ENCODE measurements at places on chromosomes 7 and 10.
A peak's percentile ranks its signal among the peaks of the same experiment; 100 is the strongest.

DNA sequence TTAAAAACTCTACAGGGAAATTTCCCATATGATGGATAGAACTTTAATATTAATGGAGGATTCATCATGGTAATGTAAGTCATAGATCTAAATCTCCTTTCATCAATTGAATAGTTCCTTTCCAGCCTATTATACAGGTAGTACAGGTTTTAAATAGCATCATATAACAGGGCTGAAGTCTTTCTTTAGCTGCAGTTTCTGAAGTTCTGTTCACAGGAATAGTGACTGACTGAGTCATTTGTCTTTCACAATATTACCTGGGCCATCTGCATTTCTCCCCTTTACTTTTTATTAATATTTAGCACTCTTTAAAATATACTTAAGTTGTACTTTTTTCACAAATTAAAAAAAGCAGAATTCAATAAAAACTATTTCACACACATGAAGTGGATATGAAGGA is 12.6 kb upstream of the NPVF start:
- no peak for DNase-seq

DNA sequence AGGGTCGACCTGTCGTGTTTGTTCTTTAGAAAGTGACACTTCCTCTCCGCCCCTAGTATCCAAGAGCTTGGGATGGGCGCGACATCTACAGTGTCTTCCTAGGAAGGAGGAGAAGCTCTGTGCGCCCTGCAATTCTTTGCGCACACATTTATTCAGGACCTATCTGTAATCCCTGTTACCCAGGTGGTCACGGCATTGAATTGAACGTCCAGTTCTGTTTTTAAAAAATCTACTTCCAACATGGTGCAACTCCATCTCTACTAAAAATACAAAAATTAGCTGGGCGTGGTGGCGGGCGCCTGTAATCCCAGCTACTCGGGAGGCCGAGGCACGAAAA is 606 bp upstream of the LAMB1 start:
- DNase-seq, result no peak

DNA sequence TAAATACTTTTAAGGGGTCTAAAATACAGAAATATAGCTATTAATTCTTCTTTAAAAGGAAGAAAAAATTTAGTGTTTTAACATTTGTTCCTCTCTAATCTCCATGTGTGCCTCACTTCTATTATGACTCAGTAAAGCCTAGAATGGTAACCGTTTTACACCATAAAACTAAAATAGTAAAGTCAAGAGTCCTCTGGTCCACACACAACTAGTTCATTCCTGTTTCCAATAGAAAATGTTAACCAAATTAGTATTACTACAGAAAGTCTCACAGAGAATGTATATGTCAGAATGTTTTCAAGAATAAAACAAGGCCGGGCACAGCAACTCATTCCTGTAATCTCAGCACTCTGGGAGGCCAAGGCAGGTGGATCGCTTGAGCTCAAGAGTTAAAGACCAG is 55.8 kb downstream of the CNOT4 start:
- DNase-seq, result no peak

- DNase-seq, result peak; percentile 57
Observed at GRCh38 chr7:99404235-99404976, 4.0 kb downstream of the PDAP1 start.

- no peak for DNase-seq
Observed at GRCh38 chr10:68118657-68119056, 9.4 kb downstream of the MYPN start.

- DNase-seq, result peak; percentile 65
Observed at GRCh38 chr7:155380221-155380861, 77.6 kb upstream of the EN2 start.

DNA sequence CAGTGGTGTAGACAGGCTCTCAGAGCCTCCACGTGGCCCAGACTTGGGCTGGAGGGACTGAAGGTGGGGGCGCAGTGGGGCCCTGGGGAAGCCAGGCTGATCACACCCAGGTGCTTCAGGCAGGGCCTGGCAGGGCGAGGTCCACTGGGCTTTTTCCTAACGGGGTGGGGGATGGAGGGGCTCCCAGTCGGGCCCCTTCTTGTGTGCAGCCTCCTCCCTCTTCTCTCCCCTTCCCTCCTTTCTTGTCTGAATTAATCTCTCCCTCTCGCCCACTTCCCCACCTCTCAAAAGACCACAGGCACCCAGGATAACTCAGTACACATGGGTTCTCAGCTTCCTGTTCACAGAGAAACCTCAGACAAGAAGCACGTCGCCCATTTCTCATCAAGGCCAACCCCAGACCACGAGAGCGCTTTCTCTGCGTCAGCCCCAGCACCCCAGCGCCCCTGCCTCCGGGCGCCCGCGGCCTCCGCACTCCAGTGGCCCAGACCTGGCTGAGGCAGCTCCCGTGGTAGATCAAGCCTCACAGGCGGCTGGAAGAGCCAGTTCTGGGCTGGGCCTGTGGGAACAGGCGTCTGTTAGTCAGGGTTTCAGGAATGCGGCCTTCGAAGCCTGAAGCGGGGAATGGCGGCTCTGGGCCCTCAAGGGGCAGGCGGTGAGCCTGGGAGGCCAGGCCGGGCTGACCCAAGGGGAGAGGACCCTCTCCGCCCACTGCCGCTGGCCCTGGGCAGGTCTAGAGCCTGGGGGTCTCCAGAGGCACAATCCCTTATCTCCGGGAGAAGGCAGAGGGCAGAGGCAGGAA is 50.6 kb downstream of the PWWP2B start:
- DNase-seq, result peak; percentile 53

DNA sequence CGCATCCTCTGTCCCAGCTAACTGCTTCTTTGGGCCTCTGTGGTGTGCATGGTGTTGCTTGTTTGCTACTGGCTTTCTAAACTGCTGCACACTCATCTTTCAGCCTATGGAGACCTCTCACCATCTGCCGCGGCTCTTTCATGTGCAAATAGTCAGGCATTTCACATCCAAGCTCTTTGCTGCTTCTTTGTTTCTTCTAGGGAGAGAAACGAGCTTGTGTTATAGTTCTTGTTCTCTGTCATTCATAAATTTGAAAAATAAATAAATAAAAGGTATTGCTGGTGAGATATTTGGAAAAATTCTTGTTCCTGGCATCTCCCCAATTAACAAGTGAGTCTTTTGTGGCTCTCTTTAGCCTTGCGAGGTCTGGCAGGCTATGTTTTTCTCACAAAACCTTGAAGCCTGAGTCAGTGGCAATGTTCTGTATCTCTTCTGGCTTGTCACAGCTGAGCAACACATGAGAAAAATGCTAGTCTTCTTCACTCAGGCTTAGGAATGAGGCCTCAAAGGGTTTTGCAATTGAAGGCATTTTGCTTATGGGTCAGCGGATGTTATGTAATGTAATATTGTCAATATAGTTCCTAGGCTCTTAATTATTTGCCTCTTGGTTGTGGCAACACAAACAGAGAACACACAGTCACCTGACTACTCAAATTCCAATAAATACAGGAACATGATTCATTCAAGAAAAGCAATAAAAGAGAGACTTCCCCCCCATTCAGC is 274.0 kb downstream of the FRMD4A start:
- peak; percentile 91 for DNase-seq

DNA sequence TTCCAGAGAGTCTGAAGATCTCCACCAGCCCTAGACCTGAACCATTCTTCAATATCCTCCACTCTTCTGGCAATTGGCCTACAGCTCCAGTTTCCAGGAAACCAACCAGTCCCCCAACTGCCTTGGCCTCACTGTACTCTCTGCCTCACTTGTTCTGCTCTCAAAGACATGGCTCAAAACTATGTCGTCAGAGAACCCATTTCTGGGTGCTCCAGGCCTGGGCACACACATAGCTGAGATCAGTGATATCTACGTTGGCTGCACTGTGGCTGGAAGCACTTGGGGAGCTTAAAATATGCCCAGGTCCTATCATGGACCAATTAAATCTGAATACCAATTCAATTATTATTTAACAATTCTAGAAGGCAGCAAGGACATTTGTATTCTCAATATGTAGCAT is 93.1 kb downstream of the COBL start:
- DNase-seq, result no peak

All from fibroblast of the aortic adventitia (primary cell).